M059J (cell line): ENCODE measurements at places on chromosomes 16 and 17.
A peak's percentile ranks its signal among the peaks of the same experiment; 100 is the strongest.

DNA sequence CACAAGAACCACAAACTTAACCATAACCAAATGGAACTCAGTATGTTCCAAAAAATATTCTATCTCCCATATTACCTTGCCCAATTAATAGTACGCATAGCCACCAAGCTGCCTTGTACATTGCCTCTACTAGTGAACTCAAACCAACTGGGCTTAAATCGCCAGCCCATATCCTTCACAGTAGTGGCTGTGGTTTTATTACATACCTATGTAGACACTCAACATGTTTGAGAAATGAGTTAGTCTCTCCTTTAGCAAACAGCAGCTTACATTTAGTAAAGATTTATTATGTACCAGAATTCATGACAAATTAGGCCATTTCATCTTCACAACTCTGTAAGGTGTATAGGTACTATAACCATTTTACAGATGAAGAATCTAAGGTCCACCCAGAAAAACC lies 41.4 kb downstream of the GRB2 start:
- peak; percentile 84 for DNase-seq

- no peak for DNase-seq
Observed at GRCh38 chr17:48719642-48720265, 2.6 kb downstream of the PRAC1 start.

DNA sequence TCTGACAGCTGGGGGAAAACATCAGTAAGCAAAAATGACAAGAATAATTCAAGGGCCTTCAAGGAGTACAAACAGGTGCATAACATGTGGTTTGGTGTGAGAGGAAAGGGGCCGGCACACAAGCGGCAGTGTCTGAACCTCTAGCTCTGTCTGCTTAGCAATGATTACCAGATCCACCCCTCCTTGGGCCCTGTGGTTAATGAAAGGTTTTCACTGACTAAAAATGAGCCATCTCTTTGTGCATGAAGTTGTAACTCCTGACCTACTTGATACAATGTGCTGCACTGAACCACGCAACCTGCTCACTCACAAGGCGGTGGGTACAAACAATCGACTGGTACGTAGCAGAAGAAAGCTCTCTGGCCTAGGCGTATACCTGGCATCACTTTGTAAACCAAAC lies 15.1 kb downstream of the FAM117A start:
- no peak for DNase-seq

DNA sequence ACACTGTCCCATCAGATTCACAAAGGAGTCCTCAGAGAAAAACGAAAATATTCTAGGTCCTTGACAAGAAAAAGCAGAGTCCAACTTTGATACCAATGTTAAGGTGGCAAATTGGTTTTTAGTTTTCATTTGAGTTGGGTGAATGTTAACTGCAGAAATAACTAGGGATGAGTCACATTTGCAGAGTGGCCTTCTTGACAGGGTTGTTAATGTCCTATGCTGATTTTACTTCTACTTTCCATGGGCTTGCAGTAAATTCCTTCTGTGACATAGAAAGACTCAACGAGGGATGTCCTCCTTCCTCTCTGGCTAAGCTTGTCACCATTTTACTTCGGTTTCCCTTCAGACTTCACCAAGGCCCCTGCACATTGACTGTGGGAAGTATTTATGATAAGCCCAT lies 47.2 kb upstream of the ICAM2 start:
- peak; percentile 7 for DNase-seq

DNA sequence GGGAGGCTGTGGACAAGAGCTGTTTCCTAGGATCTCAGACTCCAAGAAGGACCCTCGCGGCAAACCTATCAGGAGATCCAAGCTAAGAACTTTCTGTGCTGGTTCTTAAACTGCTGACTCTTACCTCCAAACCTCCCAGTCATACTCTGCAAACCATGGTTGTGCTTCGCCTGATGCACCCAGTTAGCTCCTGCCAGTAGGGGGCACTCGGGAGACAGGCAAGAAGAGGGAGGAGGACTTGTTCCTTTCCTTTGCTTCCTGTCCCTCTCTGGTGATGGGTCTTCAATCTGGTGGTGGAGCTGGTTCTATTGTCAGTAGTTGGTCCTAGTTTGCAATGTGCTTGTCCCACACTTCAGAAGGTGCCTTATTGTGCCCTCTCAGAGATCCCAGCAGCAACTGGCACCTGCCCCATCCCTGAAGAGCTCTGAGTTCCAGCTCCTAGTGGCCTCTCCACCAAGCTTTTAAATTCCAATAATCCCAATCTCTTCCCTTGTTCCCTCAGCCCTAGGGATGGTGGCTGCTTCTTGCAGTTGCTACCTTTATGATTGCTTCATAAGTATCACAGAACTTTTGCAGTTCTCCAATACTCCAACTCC lies 113.5 kb upstream of the RPL38 start:
- peak; percentile 13 for DNase-seq
